ENCODE measurements at places on chromosomes 4 and X.

GRCh38 chrX:68433155-68433980 lies at the start of gene OPHN1:
OPHN1 (minus strand) TSS chrX:68433495; CDS start chrX:68433020, 475 bp downstream.
- peak; percentile 82 for DNase-seq

DNA sequence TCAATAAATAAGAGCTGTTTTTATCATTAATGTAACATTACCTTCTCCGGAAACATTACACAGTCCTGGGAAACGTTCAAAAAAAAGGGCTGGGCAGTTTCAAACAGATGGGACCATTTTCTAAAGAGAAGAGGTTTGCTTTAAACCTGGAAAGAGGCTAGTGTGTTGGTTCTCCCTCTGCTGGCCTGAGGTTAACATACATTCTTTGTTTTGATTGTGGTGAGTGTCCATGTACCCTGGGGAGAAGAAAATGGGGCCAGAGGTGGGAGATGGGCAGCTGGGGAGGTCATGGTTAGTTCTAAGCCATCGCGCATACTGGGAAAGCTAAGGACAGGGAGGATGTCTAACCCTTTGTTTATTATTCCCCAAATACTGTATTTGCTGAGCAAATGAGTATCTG lies 194.7 kb downstream of the CPEB2 start:
- peak; percentile 14 for DNase-seq

- DNase-seq = peak; percentile 47
These were observed 552 bp downstream of the NKRF start for GRCh38 chrX:119605464-119606279.

DNA sequence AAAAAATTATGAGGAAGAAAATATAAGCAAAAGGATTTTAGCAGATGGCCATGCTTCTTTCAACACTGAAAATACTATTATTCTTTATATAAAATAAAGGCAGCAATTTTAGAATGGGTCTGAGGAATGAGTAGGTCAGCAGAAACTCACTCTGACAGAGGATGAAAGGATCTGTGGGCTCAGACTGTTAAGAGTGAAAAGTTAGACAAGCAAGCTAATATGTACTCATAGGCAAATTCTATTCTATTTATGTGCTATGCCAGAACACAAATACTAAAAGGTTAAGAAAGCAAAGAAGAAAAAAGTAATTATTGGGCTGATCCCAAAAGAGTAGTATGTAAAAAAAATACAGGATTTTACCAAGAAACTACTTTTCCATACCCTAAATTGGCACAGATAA lies 13.9 kb downstream of the LCORL start:
- no peak for DNase-seq

DNA sequence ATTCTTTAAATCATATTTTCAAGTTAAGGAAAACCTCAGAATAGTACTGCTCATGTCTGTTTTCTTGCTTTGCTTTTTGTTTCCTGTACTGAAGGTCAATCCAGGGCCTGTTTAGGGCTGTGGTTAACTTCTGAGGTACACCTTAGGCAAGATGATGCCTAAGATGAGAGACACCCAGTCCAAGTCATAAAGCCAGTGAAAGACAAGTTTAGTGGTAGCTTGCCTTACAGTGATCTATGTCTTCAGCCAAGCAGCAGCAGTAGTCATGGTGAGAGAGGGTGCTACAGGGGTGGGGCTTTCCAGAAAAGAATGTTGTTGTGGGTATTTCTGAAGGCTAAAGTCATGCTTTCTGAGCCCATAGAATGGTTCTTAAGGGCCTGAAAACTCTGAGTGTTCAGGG lies 173.7 kb downstream of the VSIG4 start:
- no peak for DNase-seq

- DNase-seq = peak; percentile 33
These were observed 32.1 kb downstream of the TSPAN5 start for GRCh38 chr4:98626350-98626749.

- DNase-seq = no peak
These were observed 156.9 kb downstream of the SLIT2 start for GRCh38 chr4:20408611-20409010.

DNA sequence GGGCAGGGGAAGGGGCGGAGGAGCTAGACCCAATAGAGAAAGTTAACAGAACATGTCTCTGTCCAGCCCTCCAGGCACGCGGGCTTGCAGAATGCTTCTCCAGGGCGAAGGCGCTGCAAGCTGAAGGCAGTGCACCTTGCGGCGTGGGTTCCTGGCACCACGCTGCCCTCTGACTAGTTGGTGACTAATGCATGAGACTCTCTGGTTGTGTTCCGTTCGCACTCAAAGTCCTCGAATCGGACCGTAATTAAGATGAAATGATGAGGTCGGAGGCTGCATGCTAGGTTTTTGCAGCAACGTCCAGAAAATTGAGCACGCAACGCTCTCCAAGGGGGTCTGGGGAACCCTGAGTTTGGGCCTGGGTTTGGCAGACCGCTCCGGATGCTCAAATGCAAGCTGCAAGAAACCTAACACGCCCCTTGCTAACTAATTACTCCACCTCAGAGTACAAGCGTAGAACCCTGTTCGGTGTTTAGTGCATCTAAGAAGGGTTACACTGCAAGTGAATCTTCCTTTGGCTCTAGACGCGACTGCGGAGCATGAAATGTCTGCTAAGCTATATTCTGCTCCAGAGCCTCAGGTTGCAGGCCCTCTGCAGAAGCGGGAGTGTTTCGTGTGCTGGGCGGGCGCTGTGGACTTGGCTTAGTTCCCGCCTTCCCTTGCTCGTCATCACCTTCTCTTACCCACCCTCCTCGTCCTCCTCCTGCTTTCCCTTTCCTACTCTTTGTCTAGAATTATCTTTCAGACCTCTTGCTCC lies 57.1 kb upstream of the NKAP start:
- DNase-seq = no peak

- peak; percentile 41 for DNase-seq
These were observed 986.0 kb downstream of the CCSER1 start for GRCh38 chr4:91113130-91113706.

GRCh38 chrX:74232859-74233258 lies 71.1 kb upstream of the ZCCHC13 start:
- no peak for DNase-seq

- no peak for DNase-seq
These were observed 22.4 kb upstream of the XAGE2 start for GRCh38 chrX:52346174-52347165.

- no peak for DNase-seq
These were observed 18.6 kb upstream of the SETD7 start for GRCh38 chr4:139574641-139575040.

GRCh38 chrX:11346121-11346682 lies 53.0 kb downstream of the AMELX start:
- DNase-seq = no peak

- no peak for DNase-seq
These were observed 104.9 kb upstream of the PSAPL1 start for GRCh38 chr4:7539659-7540058.

DNA sequence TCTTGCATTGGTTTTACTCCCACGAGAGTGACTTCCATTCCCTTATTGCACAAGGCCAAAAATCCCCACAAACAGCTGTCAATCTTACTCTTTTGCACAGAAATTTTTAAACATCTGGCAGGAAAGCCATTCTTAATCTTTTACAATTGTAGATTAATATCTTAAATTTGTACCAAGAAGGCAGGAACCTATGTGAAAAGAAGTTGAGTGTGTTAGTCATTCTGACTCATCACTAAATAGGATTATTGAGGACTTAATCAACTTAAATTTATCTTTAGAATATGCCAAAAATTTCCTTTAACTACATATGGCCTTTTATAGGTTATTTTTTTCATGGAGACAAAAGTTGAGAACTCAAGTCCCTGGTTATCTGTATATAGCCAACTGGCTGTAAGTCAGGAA lies 49.0 kb upstream of the VEGFC start:
- DNase-seq = no peak

- DNase-seq = no peak
These were observed 109.2 kb downstream of the FHDC1 start for GRCh38 chr4:153045111-153045982.

DNA sequence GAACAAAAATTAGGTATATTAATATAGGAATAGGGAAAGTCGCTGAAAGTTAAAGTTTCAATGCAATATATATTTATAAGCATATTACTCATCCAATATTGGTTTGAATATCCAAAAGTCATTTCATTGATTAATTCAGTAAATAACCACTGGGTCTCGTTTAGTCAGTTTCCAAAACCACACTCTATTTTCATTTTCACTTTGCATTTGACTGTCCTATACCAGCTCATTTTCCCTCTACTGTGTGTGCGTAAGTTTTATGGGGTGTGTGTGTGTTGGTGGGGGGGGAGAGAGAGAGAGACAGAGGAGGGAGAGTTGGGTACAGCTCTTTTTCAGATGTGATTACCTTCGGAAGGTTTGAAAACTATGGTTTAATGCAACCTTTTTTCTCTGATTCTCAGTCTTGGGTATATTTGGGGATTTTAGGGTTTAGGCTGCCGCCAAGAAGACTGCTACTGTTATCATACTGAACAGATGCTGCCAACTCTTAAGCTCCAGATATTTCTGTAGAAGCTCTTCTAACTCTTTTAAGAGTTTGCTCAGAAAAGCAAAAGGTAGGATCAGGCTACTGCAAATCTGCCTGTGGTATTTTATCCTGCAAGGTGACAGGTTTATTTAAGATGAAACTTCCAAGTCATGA lies 1427.4 kb downstream of the PCDH7 start:
- DNase-seq = no peak

DNA sequence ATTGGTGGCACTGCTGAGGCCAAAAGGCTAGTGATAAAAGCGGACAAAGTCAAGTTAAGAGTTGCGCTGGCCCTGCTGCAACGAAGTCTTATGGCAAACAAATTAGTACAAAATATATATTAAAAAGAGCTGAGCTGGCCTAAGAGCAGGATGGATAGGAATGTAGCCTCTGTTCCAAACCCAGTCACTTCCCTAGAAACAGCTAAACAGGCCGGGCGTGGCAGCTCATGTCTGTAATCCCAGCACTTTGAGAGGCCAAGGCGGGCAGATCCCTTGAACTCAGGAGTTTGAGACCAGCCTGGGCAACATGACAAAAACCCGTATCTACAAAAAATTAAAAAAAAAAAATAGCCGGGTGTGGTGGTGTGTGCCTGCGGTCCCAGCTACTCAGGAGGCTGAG lies 32.4 kb upstream of the UGDH start:
- DNase-seq = no peak

DNA sequence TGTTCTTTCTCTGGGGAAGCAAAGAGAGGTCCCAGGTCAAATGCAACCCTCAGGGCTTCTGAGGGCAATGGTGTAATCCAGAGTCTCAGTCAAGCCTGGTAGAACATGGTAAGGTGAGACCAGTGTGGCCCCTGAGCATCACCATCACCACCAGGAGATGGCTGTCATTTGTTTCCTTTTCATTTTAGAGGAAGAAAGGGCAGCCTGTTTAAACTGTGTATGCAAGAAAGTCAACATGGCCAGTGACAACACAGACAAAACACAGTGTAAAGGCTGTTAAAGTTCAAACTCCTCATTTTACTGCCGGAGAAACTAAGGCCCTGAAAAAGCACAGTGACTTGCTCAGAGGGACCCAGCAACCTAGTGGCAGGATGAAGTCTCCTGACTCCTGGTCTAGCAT lies 2.0 kb upstream of the EDA start:
- no peak for DNase-seq

GRCh38 chrX:81868979-81869378 lies 667.1 kb downstream of the SH3BGRL start:
- no peak for DNase-seq

DNA sequence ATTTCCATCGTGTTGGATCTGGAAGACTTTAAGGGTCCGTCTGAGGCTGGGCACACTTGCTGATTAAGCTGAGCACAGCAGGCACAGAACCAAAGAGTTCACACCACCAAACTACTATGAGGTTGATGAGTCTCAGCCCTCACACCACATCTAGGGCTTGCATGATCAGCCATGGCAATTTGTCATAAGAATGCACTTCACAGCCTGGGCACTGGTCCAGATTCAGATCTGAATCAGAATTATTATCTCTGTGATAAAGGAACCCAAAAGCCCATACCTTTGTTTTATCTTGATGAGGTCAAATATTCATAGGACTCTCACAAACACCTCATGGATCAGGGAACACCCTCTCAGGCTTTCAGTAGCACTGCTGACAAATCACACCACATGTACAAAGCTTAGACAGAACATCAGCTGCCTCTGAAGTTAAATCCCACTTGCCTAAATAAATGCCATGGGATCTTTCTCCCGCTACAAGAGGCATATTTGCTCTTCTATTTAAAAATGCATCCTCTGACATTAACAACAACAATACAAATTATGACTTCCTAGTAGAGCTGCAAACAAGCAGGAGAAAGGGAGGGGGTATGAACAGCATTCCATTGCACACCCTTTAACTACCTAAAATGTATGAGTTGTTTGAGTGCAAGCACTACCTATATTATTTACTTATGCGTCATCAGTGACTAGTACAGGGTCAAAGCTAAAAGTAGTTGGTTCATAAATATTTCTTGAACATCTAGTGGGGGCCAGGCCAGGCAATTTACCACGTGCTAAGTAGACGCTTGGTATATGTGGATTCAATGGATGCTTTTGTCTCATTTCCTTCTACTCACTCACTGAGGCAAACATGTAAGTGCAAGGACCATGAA lies 186.3 kb upstream of the FGF13 start:
- DNase-seq = peak; percentile 1

GRCh38 chr4:112214390-112215264 lies 17.0 kb upstream of the AP1AR start:
- no peak for DNase-seq

DNA sequence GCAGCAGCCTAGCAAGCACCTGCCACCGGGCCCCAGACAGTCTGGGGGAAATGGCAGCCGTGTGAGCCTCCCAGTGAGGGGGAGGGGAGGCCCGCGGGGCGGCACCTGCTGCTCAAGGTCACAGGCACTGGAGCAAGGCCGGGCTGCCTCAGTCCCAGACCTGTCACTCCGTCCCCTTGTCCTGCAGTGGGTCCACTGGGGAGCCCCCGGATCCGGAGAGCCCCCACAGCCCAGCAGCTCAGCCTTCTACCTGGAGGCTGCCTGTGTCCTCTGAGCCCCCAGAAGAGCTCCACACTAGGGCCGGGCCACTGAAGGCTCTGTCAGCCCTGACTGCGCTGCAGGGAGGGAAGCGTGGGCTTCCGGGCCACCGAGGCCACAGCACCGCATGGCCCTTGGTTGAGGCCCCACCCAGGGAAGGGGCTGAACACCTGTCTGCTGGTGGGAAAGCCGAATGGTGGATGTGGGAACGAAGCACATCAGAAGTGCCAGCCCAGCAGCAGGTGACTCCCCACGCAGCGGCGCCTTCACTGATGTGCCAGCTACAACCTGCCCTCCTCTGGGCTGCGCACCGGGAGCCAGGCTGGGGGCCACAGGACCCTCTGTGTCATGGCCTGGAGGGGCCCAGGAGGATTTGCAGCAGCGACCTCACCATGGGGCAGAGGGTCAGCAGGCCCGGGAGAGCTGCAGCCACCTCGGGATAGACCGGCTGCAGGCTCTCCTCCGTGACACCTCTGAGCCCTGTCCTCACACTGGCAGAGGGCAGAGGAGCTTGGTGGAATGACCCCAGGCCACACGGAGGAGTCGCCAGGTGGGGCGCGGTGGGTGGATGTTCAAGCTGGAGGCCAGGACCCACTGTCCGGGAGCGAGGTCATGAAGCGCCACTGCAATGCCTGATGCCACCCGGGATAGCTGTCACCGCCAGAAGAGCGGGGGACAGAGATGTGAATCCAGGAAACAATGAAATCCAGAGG lies 35.0 kb upstream of the MXD4 start:
- no peak for DNase-seq

All from Ammon's horn (tissue), 1 donor.